ENCODE measurements at places on chromosomes 3 and 15. TPM values are rescaled to one million over a fixed set of nuclear protein-coding genes. Genes with fewer than 3 reads are reported as not detected.

- DNase-seq = no peak
Observed at GRCh38 chr15:83063551-83063950, 3.5 kb downstream of the BTBD1 start.

DNA sequence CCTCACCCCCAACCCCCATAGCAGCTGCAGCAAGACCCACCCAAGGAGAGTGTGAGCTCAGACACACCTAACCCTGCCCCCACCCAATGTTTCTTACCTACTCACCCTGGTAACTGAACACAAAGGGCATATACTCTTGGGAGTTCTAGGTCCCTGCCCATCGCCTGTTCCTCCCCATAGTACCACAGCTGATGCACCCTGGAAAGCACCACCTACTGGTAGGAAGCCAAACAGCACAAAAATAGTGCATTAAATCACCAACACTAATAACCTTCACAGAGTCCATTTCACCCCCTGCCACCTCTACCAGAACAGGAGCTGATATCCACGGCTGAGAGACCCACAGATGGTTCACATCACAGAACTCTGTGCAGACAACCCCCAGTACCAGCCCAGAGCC is 245.2 kb downstream of the EFHB start:
- no peak for DNase-seq

GRCh38 chr15:92079047-92079446 is 225.5 kb downstream of the SLCO3A1 start:
- no peak for DNase-seq

CTXND1 gene
- not detected for total RNA-seq

- no peak for DNase-seq
Observed at GRCh38 chr3:42640771-42641370, 12.6 kb upstream of the ZBTB47 start.

DNA sequence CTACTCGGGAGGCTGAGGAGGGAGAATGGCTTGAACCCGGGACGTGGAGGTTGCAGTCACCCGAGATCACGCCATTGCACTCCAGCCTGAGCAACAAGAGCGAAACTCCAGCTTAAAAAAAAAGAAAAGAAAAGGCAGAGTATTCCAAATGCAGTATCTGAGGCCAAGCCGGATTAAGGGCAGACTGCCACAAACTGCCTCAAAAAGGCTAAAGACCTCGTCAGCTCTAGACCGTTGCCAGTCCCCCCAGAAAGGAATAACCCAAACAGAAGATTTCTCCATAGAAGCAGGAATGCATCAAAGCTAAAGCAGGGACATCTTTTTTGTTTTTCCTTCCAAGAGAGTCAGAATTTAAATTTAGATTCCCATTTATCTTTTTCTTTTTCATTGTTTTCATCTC is 72.9 kb downstream of the TM4SF4 start:
- DNase-seq = no peak

DNA sequence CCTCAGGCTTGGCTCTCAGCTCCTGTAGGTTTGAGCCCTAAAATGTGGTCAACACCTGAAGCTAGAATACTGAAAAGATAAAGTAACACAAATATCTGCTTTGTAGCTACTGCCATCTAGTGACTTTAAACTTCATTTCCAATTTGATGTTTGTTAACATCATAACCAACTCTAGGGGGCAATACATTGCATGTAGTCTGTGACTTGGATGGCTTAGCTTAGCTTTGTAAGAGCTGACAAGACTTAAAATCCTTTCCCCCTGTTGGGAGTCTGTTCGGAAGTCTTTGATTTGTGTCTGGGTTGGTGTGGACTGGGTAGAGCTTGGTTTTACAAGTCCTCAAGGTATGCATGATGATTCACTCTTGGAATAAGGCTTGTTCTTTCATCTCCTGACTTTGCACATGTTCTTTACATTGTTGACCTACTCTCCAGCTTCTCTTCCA is 51.7 kb downstream of the SCN11A start:
- DNase-seq = no peak

DNA sequence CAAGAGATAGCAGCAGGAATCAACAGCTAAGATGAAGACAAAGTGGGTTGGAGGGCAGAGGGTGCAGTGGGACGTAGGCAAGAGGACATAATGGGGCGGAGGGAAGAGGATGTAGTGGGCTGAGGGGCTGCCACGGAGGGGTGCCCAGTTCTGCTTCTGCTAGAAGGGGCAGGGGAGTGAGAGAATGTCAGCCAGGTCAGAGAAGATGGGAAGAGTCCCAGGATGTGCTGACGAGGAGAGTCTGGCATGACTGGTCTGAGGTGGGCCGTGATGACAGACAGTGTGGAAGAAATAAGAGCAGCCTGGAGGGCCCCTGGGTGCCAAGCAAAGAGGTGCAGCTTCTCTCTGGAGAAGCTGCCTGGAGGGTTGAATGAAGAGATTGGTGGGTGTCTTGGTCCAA is 4.0 kb downstream of the SPSB4 start:
- no peak for DNase-seq

DNA sequence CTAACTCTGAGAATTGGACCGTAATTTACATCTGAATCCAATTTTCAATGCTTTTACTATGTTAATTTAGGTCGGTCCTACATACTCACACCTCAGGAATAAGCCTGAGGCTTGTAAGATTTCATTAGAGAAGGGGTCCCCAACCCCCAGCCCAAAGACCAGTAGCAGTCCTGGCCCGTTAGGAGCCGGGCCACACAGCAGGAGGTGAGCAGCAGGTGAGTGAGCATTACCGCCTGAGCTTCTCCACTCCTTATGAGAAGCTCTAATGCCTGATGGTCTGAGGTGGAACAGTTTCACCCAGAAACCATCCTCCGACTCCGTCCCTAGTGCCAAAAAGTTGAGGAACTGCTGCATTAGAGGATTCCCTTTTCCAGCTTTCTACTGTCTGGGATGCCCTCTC is 757.3 kb downstream of the SI start:
- DNase-seq = no peak

GRCh38 chr3:190345027-190345821 is 23.0 kb upstream of the CLDN1 start:
- no peak for DNase-seq

Data from activated naive CD4-positive, alpha-beta T cell treated with anti-CD3 and anti-CD28 coated beads, Interleukin-2, amount 50 U/mL, for 72 hours (primary cell).